ENCODE measurements at places on chromosomes 3 and 15.

DNA sequence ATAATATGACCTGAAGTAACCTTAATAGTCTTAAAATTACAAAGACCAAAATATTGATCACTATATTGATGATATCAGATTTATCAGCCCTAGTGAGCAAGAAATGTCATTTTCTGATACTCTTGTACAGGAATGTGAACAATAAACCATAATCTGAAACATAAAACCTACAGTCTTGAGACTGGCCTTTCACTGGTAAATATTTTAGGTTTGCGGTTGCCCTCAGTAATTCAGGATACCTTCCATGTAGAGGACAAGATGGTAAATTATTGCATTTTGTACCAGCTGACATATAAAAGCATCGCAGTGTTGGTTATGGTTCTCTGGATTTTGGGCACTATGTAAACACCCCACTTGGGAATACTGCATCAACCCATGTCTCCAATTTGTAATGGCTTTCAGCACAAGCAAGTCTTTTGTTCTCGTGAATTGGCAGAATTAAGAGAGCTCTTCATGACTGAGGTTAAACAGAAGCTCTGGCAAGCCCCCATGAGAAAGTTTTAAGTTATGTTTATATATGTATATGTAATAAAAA lies 128.5 kb downstream of the LMLN start:
- DNase-seq: no peak

DNA sequence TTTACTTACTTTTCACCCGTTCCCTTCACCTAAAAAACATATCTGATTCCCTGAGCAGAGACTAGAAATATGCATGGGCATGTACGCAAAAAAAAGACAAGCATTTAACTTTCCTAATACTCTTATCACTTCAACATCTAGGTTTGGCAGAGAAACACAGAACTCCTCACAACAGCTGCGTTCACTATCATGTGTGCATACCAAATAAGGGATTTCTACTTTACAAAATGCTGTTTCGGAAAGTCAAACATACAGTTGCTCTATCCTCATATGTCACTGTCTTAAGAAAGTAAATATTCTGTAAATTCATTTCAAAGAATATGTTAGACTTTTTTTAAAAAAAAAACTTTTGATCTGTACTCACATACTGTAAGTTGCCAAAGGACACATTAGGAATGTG lies 65.1 kb upstream of the CBLB start:
- DNase-seq: no peak

DNA sequence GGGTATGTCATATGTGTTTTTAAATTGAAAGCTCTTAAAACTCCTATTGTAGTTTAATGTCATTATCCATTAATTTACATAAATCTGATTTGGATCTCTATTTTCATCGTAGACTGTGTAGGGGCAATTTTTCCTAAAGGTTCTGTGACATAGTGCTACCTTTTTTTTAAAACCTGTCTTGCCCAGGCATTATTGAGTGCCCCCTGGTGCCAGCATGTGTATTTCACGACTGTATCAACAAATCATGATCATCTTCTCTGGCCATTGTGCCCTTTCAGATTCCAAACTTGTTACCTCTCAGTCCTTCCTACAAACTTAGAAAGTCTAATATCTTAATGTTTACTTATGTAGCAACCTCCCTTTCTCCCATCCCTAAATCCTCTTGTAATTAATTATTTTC lies 97.2 kb upstream of the FLNB start:
- peak; percentile 4 for DNase-seq

- DNase-seq: no peak
Observed at GRCh38 chr15:53390549-53390948, 368.9 kb downstream of the WDR72 start.

DNA sequence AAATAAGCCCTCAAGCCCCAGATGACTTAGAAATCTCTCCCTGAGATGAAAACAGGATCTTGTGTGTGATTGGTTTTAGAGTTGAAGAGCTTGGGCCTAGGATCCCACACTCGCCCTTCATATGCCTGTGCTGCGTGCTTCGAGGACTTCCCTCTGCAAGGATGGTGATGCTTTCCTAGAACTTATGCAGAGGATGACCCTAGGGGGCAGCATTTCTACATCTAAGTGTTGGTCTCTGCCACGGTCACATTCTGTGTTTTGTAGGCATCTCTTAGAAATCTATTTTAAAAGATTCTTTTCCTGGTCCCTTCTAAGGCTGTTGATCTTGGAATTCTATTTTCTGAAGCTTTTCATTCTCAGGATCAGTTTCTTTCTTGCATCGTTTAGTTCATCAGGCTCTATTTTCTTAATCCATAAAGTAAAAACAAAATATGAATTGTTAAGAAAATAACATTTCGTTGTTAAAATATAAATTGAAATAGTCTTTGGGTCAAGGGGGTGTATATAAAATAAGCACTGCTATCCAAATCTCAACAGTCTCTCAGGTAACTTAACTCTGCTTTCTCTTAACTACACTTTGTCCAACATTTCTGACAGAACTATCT lies 45.7 kb downstream of the WDR76 start:
- DNase-seq: peak; percentile 1

- DNase-seq: no peak
Observed at GRCh38 chr15:60795889-60796288, 316.9 kb upstream of the ICE2 start.

DNA sequence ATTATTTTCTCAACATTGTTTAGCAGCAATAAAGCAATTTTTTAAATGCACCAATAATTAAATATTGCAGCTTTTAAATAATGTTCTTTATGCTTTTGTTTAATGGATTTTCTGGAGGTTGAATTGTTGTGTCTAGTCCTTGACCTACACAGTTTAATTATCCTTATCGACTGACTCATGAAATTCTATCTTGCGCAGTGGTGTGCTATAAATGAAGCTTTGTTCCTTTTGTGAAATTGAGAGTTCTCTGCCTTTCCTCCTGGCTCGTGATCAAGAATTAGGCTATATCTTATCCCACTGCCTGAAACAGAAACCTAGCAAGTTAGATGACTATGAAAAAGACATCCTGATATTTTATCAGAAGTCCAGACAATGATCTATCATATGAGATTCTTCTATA lies 37.0 kb upstream of the PIK3R4 start:
- no peak for DNase-seq

DNA sequence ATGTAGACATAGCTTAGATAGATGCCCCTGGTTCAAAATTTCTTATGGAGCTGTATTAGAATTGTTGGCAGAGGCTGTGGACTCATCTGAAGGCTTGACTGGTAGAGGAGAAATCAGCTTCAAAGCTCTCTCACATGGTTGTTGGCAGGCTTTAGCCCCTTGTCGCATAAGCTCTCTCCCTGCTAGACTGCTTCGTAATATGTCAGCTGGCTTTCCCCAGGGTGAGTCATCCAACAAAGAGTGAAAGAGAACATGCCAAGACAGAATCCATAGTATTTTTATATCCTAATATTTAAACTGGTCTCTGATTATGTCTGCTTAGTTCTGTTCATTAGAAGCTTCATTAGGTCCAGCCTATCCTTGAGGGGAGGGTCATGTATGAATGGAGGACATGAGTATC lies 427.4 kb upstream of the NAALADL2 start:
- DNase-seq: no peak

DNA sequence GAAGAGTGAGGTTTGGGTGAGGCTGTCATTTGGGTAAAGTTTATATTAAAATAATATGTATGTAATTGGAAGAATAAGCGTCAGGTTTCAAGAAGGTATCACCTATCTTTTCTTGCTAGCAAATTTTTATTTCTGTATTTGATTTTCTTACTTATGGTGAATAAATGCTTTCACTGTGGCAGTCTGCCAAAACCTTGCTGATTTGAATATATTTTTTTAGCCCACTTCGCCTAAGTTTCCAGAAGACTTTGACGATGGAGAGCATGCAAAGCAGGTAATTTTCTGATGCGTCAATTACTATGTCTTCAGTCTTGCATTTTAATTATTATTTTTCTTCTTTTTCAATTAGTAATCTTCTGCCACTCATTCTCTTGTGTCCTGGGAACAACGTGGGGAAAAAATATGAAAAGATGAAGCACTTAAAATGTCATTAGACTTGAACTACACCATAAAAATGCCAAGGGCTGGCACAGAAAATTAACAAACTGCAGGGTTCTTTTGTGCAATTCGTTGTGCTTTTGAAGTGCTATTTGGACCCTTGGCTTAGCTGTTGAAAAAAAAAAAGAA lies 40.4 kb downstream of the SRP14 start:
- DNase-seq: no peak

- no peak for DNase-seq
Observed at GRCh38 chr3:45832699-45833098, 9.2 kb downstream of the LZTFL1 start.

DNA sequence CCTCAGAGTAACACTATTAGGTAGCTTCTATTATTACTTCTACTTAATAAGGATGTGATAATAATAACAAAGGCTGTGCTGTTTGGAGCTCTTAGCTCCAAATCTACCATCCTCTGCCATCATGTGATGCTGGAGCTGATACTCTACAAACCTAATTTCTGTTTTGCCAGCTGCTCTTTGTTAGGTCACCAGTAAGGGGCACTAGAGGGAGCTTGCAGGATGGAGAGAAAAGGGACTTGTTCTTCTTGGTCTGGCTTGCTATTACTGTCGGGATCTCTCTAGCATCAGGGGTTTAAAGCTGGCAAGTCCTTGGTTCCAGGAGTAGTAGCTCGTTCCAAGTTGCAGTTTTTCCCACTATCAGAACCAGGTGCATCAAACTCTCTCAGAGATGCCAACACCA lies 194.9 kb upstream of the KBTBD8 start:
- DNase-seq: no peak

DNA sequence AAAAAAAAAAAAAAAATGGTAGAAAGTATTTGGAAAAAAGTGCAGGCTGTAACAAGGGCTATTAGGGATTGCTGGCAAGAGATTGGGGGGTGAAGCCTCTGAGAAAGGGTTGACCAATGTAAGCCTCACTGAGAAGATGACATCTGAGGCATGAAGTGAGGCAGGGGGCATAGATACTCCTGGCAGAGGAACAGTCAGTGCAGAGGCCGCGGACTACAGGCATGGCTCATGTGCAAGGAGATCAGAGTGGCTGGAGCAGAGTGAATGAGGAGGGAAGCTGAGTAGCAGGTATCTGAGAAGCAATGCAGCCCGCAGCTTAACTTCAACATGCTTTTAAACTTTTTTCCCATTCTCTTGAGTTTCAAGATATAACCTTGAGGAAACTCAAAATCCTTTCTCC lies 5.4 kb downstream of the FBXL22 start:
- DNase-seq: no peak

DNA sequence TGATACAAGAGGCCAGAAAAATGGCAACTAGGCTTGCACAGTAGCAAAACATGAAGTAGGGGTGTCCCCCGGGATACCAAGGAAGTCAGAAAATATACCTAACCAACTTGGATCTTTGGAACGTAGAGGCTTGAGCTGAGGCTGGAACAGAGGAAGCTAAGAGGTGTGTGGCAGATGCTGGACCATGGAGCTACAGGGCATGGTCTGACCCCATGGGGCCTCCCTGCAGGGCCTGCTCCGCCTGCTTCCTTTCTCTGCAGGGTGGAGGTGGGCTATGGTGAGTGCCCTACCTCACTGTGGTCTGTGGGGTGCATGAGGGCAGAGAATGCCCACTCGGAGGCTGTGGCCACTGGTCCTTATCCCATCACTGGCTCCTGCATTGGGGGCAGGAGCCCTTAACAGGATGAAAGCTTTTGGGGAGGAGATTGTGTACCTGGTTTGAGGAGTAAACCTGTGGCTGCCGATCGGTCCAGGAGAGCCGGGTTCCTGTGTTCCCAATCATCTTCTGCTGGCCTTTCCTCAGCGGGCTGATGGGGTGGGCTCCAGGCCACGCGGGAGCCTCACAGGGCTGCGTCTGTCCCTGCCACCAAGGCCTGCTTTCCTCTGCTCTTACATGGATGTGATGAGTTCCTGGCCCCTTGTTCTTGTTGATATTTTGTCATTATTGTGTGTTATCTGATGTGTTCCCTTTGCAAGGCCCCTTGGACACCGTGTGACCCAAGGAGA lies 96.8 kb downstream of the OCA2 start:
- DNase-seq: no peak

GRCh38 chr3:126926684-126927400 lies 56.1 kb upstream of the PLXNA1 start:
- no peak for DNase-seq

DNA sequence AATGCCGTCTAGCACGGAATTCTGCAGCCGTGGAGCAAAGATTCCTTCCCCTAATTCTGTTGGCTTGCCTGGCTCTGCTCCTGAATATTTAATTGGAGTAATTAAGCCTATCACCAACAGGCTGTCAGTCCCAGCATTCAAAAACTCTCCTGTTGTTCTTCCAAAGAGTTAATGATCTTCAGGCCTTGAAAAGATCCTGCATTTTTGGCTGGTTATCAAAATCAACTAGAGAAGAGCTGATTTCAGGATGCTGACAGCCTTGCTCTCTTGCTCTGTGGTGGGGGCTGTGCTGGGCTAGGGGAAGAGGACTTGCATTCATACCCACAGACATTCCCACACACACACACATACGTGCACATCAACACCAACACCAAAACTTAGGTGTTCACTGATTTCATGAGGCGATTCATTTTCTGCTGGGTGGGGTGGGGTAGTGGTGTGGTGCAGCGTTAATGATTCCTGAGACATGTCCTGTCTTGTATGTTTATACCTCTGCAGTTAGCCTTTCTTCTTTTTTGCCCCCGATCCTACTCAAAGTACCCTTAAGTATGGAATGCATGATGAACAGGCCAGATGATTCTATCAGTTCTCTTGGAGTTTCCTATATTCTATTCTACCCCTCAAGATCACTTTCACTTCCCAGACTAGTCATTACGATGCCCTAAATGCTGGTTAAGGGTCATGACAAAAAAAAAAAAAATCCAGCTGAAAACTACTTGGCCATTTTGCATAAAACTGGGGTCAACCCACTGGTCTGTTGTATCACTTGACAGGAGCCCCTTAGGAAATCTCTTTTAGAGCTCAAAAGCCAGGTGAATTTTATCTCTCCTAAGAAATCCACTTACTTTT lies 42.3 kb downstream of the CPN2 start:
- DNase-seq: no peak

DNA sequence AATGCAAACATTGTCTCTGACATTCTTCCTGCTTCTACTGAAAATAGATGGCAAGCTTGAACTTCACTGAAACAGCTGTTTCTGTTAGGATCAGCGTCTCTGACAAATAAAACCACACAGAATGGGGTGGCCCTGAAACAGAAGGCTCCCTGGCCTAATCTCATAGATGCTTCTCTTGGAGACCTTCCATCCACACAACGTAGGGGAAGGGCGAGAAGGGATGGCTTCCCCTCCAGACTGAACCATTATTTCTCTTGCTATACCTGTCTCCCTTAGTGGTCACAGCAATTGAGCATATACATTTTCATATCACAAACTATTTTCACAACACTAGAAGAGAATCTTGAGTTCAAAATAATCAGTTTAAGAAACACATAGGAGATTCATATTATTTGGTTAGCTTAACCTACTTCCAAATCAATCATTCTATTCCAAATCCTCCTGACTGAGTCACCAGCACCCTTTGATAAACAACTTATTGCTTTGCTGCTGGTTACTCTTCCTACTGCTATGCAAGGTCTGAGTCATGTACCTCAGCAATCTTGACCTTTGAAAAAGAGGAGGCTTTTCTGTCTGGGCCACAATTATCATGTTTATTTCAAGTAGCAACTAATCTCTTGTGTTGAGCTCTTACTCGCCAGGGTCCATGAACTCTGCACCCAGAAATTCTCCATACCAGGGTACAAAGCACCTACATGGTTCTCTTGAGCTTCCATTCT lies 45.5 kb downstream of the CBLB start:
- no peak for DNase-seq

GRCh38 chr15:98626153-98626552 lies 22.2 kb upstream of the IGF1R start:
- no peak for DNase-seq

Data from effector memory CD4-positive, alpha-beta T cell (primary cell).